Fibroblast of gingiva (primary cell): ENCODE measurements at places on chromosomes 5 and 9.
A peak's percentile ranks its signal among the peaks of the same experiment; 100 is the strongest.

DNA sequence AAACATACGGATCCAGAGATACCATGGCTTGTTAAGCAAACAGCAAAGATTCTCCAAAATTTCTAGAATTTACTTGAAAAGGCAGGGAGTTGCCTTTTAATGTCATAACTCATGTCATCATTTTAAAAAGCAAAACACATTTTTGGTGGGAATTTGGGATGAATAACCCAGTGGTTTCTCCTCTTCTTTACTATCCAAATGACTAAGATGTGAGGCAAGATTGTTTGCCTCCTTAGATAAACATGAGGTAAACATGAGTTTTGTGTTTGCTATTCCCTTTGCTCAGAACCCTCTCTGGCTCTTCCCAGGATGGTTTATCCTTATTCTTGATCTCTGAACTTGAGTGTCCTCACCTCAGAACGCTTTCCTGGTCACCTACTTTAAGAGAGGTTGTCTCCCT is 267.0 kb downstream of the EBF1 start:
- peak; percentile 42 for DNase-seq

- peak; percentile 70 for DNase-seq
These were observed 10.8 kb downstream of the KCNV2 start for GRCh38 chr9:2727966-2728613.

- DNase-seq, result no peak
These were observed 68.2 kb upstream of the TBCA start for GRCh38 chr5:77844373-77844622.

- DNase-seq, result no peak
These were observed 48.5 kb upstream of the RLN1 start for GRCh38 chr9:5388026-5388819.

GRCh38 chr5:124956471-124957029 is 210.1 kb upstream of the ZNF608 start:
- DNase-seq, result peak; percentile 48

DNA sequence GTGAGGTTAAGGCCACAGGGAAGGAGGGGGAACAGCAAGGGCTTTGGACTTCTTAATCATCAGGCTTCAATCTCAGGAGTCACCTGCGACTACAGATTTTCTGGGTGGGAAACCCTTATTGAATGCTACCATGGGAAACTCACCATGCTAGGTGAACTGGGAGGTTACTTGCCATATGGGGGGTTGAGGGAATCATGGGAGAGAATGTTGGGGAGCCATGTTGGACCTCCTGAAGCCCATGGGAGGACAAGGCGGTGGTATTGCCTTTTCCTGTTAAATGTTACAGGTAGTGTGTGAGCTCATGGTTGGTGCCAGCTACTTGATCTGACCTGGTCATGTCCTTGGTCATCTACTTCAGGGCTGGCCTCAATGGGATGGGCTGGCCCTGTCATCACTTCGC is 31.4 kb downstream of the NEUROG1 start:
- no peak for DNase-seq

DNA sequence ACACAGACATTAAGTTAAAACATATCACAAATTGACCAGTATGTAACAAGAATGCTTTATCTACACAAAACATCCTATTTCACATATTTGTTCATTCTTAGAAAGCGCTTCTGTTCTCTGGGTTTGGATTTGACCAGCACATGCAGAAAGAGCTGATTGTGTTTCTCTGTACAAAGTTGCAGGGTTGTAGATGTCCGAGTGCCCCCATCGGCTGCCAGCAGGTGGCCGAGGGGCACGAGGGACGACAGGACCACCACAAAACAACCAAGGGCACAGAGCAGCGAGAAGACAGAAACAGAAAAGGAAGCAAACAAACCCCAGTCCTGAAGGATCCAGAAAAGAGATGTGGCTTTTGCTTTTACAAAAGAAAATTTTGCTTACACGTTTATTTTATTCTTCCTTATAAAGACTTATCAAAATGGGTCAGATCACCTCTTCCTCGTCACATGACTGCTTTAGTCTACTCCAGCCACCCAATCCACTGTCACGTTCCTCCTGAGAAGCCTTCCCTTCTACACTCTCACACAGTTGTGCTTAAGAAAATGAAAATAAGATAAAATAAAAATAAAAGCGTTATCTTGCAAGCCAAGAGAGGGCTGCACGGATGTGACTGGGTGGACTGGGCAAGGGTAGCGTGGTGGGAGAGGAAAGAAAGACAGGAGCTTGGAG is 9.5 kb downstream of the OTP start:
- DNase-seq, result no peak

DNA sequence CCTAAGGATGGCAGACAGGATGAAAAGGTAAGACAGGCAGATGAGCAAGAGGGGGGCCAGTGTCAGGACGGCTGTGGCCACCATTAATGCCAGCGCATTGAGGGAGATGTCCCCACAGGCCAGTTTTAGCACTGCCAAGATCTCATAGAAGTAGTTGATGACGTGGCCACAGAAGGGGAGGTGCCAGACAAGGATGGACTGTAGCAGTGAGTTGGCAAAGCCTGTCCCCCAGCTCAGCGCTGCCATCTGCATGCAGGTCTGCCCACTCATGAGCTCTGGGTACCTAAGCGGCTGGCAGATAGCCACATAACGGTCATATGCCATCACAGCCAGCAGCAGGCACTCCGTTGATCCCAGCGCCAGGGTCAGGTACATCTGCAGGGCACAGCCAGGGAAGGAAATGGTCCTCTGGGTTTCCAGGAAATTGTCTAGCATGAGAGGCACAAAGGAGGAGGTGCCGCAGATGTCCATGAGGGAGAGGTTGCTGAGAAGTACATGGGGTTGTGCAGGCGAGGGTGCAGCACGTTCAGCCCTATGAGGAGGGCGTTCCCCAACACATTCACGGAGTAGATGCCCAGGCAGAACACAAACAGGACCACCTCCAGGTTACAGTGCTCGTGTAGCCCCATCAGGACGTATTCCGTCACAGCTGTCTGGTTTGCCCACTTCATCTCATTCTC is 10.8 kb downstream of the OR13J1 start:
- peak; percentile 18 for DNase-seq

GRCh38 chr5:172792701-172793570 is 21.9 kb upstream of the DUSP1 start:
- DNase-seq, result no peak

DNA sequence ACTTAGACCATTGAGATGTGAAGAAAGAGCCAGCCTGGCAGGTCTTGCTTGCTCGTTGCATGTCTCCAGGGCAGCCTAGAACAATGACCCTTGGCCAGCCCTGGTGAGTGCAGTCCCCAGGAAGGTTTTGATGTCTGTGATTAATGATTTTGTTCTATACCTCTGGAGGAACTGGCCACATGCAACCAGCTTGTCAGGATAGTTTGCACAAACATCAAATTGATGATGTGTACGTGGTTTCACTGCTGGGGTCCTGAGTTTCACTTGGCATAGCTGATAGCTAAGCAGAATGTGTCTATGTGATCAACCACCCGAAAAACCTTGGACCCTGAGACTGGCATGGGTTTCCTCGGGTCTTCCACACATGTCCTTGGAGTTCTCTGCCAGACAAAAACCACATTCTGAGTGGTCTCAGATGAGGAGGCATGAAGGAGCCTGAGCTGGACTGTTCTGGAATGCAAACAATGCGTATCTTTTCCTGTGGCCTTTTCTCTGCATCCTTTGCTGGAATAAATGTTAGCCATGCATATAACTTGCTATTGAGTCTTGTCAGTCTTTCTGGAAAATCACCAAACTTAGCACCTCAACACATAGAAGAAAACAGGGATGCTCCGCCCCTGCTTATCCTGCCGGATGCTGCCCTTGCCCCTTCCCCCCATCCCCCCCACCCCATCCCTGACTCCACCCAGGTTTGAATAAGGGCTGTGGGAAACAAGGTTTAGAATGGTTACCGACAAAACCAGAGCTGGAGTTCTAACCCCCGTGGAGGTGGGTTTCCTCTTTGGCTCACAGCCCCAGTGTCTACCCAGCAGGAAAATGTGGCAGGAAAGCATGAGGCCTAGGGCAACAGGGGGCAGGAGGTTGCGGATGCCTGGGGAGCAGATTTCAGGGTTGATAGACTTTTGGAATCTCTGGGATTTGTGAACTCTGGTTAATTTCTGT is 50.1 kb upstream of the ANKRD33B start:
- peak; percentile 60 for DNase-seq

DNA sequence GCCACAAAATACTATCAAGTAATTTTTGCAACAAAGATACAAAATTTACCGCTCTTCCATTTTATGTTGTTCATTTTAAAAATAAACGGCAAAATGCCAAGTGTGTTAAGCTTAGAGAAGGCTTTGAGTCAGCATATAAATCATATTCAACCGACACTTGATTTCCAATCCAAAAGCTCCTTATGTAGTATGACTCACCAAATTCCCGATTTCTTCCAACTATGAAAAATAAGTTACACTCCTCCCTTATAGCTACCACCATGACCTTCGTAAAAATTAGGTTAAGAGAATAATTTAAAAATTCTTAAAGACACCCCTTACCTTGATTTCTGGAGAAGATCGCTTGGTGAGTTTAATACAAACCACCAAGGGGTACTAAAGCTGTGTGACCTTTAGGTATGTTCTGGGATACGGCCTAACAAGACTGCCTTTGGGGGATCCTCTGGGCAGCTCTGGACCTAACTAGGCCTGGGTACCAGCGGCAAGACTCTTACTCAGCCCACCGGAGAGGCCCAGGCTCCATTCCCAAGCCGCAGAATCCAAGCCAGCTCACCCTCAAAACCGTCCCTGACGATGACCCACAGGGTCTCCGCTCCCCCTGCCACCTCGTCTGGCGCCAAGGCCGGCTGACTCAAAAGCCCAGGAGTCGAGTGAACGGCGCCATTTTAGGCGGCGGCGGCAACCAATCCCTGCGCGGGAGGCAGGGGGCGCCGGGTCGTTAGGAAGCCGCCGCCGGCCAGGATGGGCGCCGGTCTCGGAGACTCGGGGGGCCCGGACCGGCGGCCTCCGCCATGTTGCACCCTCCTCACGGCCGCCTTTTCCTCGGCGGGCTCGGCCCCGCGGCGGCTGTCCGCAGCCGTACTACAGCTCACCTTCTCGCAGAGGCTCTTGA is 739 bp downstream of the PPP2CA start:
- DNase-seq, result peak; percentile 50

- no peak for DNase-seq
These were observed 188.0 kb downstream of the SEMA6A start for GRCh38 chr5:116386633-116387032.

DNA sequence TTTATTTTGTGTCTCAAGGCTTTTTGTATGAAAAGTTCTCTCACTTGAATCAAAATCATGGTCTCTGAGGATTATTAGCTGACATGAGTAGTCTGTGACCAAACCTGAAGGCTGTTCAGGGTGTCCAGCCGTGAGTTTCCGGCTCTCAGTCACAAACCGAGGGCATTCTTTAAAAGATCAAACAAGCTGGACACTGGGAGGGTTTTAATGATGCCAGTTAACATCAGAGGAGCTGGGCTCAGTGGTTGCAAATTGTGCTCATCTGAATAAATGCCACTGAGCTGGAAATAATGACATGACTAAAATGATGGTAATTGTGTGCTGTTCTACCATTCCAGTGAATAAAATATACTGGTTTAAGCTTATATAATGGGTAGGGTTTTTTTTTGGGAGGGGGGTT is 153.1 kb downstream of the FOCAD start:
- no peak for DNase-seq

GRCh38 chr9:69655065-69655464 is 17.1 kb downstream of the APBA1 start:
- no peak for DNase-seq

- DNase-seq, result no peak
These were observed 158.6 kb downstream of the SEMA6A start for GRCh38 chr5:116415989-116416388.

- no peak for DNase-seq
These were observed 421.6 kb downstream of the IRX1 start for GRCh38 chr5:4017076-4017803.

GRCh38 chr5:110269478-110270142 is 456.9 kb downstream of the TMEM232 start:
- no peak for DNase-seq

DNA sequence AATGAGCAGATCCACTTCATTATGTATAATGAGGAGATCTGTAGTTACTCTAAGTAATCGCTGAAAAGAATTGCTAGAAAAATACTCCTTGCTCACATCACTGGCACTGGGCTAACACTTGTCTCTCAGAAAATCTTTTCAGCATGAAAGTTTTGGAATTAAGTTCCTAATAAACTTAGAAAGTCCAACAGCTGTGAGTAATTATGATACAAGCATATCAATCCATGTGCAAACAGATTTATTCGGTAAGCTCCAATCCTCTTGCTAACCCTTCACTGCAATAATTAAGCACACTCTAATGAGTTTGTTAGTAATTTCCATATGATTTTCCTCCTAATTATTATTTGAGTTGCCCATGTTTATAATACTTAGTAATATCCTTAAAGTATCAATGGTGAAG is 652.6 kb upstream of the WWC1 start:
- no peak for DNase-seq

- no peak for DNase-seq
These were observed 14.4 kb upstream of the SLC46A2 start for GRCh38 chr9:112905084-112905483.
